Fibroblast of lung (primary cell): ENCODE measurements at places on chromosomes 1 and 21. TPM values are rescaled to one million over a fixed set of nuclear protein-coding genes. Genes with fewer than 3 reads are reported as not detected.

- peak; percentile 58 for DNase-seq
Observed at GRCh38 chr1:115089420-115090185, at the start of gene TSPAN2. Gene TSPAN2, minus strand, starts transcription at chr1:115089503. Its CDS starts 71 bp downstream, at chr1:115089432.

DNA sequence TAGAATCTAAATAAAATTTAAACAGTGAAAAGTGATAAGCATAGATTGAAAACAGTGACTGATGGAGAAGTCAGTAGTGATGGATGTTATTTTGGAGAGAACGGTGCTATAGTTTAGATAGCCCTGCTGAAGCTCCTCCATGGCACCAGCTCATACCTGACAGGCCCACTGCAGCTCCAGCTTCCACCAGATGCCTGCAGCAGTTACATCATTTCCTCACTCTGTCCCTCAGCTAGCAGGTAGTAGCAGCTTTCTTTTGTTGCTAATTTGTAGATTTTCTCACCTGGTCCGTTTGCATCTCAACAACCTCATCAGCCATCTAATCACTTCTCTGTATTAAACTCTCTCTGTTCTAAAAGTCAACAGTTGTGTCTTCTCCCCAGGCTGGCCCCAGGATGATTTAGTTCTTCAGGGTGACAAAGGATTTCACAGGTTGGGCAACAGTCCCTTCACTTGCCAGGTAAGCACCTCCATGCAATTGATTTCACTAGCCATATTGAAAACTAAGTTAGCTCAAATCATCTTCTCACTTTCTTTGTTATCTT, 128.3 kb downstream of the LMX1A start:
- no peak for DNase-seq

DNA sequence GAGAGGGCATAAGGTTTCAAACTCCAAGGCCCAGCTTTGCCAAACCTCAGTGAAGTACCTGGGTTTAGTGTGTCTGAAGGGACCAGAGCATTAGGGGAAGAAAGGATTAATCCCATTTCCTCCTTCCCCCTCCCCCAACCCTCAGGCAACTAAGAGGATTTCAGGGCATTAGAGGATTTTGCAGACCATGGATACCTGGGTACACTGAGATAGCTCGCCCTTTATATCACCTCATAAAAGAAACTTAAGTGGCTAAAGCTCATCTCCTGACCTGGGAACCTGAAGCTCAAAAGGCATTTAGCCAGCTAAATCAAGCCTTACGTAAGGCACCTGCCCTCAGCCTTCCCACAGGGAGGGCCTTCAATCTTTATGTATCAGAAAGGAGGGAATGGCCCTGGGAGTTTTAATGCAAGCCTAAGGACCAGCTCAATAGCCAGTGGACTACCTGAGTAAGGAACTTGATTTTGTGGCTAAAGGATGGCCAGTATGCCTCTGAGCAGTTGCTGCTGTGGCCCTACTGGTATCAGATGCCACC, 26.4 kb upstream of the SMYD3 start:
- no peak for DNase-seq

DNA sequence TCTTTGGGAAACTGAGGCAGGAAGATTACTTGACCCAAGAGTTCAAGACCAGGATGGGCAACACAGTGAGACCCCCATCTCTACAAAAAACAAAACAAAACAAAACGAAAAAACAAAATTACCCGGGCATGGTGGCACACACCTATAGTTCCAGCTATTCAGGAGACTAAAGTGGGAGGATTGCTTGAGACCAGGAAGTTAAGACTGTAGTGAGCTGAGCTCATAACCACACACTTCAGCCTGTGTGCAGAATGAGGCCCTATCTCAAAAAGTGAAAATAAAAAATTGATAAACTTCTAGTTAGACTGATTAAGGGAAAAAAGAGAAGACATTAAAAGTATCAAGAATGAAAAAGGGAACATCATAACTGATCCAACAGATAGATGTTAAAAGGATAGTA, 154.0 kb downstream of the RHOU start:
- DNase-seq = no peak

DNA sequence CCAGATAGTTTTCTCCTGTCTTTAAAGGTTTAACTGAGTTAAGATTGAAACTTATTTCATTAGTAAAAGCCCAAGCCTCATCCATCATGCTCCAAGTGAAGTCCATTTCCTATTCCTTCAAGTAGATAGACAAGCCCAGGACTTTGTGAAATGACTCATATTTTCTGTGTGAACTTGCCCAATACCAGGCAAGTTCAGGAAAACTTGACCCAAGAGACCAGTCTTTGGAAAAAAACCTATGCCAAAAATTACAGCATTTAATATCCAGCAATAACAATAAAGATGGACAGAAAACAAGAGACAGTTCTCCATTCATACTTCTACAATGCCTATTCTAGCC, 405 bp upstream of the RAB29 start:
- DNase-seq = peak; percentile 65

- DNase-seq = no peak
Observed at GRCh38 chr1:240797050-240797449, 185.1 kb upstream of the GREM2 start.

- no peak for DNase-seq
Observed at GRCh38 chr1:9691691-9692090, 40.2 kb downstream of the PIK3CD start.

- DNase-seq = no peak
Observed at GRCh38 chr1:3668585-3669300, 16.4 kb downstream of the TP73 start.

GRCh38 chr1:26279456-26280332, at the start of gene SH3BGRL3:
Gene SH3BGRL3, plus strand, starts transcription at chr1:26280086. Its CDS starts 70 bp downstream, at chr1:26280156.
- peak; percentile 82 for DNase-seq

GRCh38 chr1:185960422-185961321, 226.5 kb downstream of the HMCN1 start:
- DNase-seq = peak; percentile 88

GRCh38 chr1:214303141-214303930, 22.4 kb downstream of the SMYD2 start:
- peak; percentile 66 for DNase-seq

- DNase-seq = no peak
Observed at GRCh38 chr21:28587748-28588147, 404.9 kb downstream of the LTN1 start.

GRCh38 chr1:25204797-25205480, 27.4 kb downstream of the SYF2 start:
- peak; percentile 63 for DNase-seq

- no peak for DNase-seq
Observed at GRCh38 chr1:232456714-232457113, 173.2 kb downstream of the SIPA1L2 start.

The CFHR4 gene
- not detected in 2 replicates for total RNA-seq

The RIPPLY3 gene
- total RNA-seq = not detected in 2 replicates

The C1orf185 gene
- total RNA-seq = not detected in 2 replicates

The VANGL2 gene
- under 0.01 TPM in 1 of 2 replicates, not detected in the other for total RNA-seq

The STUM gene
- total RNA-seq = under 0.01 TPM in 1 of 2 replicates, not detected in the other

The SPRR2F gene
- total RNA-seq = not detected in 2 replicates

The C1orf94 gene
- under 0.01 and 0.26 TPM in 2 replicates for total RNA-seq
